Mammary epithelial cell (primary cell): ENCODE measurements at places on chromosomes 2 and 18. TPM values are rescaled to one million over a fixed set of nuclear protein-coding genes. Genes with fewer than 3 reads are reported as not detected.

CELF4 gene
- total RNA-seq: not detected in 2 replicates

CYP1B1 gene
- total RNA-seq: 317 TPM

FASTKD1 gene
- 29.5 and 31.1 TPM in 2 replicates for total RNA-seq

GTF2A1L gene
- total RNA-seq: not detected

GRCh38 chr2:232276733-232277313, 101.7 kb upstream of the ALPP start:
- DNase-seq: no peak

DNA sequence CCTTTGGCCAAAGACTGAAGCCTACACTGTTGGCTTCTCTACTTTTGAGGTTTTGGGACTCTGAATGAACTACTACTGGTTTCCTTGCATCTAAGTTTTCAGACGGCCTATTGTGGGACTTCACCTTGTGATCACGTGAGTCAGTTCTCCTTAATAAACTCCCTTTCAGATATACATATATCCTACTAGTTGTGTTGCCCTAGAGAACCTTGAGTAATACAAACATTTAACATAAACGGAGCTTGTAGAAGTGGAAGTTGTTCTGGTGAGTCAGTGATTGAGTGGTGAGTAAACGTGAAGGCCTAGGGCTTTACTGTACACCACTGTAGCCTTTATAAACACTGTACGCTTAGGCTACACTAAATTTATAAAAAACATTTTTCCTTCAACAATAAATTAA, 107.2 kb upstream of the CDH2 start:
- peak; percentile 54 for DNase-seq

GRCh38 chr18:74278983-74279382, 12.8 kb downstream of the CYB5A start:
- DNase-seq: no peak

- DNase-seq: no peak
These were observed 17.9 kb downstream of the TMEM37 start for GRCh38 chr2:119449521-119449920.

GRCh38 chr2:18896125-18896764, 306.9 kb upstream of the NT5C1B start:
- no peak for DNase-seq

- no peak for DNase-seq
These were observed 7.7 kb downstream of the ITGB1BP1 start for GRCh38 chr2:9415516-9416169.
